Mesenteric fat pad (tissue), 1 donor: ENCODE measurements at places on chromosomes 13 and 19. TPM values are rescaled to one million over a fixed set of nuclear protein-coding genes. Genes with fewer than 3 reads are reported as not detected.

DNA sequence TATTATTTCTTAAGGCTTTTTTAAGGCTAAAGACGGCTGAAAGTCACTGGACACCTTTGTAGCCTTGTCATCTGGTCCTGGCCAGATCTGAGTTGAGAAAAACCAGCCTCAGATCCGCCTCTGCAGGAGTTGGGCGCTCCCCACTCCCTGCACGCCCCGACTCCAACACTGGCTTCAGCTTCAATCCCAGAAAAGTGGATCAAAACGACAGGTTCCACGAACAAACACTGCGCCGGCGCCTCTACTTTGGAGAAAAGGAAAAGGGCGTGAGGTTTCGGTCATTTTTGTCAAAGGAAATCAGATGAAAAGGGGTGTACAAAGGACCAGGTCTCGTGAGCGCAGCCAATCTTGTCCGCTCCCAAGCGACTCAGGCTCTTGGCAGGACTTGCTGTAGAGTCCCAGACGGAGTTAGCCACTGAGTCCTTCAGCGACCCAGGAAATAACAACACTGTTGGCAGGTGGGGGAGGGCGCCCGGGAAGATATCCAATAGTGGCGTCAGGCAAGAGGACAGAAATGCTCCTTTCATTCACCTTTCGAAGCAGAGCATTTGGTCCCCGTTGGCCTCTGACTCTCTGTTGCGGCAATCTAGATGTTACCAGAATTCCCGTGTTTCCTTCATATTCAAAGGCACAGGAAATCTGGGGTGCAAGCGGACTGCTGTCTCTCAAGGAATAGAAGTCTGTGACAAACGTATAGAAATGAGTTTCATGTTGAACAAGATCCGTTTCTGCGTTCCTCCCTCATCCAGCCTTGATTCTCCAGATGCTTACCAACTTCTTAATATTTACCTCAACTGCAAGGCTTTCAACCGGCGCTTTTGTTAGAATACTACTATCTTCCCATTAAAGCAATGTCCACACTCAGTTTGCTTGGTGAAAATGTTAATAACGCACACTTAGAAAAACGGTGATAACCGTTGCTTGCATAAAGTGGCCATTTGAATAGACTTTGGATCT lies 1.8 kb upstream of the CCNA1 start:
- no peak for DNase-seq

DNA sequence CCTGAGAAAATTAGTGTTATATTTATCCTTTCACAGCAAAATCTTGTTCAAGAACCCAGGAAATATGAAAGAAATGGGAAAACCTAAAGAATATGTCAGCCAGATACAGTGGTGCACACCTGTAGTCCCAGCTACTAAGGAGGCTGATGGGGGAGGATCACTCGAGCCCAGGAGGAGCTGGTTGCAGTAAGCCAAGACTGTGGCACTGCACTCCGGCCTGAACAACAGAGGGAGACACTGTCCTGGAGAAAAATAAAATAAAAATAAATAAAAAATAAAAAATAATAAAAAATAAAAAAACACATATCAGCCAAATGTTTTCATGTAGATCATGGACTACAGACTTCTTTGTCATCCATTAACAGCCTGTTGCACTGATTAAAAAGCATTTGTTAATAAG lies 244.8 kb upstream of the KLHL1 start:
- DNase-seq, result no peak

GRCh38 chr13:112487127-112487517 lies 100.8 kb downstream of the TUBGCP3 start:
- no peak for DNase-seq

- no peak for DNase-seq
These were observed 361.9 kb upstream of the GPC6 start for GRCh38 chr13:92864584-92865284.

- DNase-seq, result no peak
These were observed 28.7 kb downstream of the CCDC122 start for GRCh38 chr13:43850873-43851272.

DNA sequence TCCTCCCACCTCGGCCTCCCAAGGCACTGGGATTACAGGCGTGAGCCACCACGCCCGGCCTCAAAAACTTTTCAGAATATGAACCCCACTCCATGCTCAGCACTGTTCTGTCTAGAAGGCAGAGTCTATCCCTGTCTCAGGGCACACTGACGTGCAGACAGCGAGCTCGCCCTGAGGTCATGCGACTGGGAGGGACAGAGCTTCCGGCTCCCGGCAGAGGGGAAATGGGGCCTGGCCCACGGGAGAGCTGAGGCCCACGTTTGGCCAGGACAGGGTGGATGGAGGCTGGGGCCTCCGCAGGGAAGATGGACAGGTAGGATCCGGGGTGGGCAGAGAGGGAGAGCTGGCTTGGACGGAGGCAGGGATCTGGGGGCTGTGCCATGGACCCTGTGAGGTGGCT lies 2.8 kb upstream of the AZU1 start:
- DNase-seq, result no peak

- no peak for DNase-seq
These were observed 138.0 kb downstream of the TNFSF13B start for GRCh38 chr13:108407495-108407894.

DNA sequence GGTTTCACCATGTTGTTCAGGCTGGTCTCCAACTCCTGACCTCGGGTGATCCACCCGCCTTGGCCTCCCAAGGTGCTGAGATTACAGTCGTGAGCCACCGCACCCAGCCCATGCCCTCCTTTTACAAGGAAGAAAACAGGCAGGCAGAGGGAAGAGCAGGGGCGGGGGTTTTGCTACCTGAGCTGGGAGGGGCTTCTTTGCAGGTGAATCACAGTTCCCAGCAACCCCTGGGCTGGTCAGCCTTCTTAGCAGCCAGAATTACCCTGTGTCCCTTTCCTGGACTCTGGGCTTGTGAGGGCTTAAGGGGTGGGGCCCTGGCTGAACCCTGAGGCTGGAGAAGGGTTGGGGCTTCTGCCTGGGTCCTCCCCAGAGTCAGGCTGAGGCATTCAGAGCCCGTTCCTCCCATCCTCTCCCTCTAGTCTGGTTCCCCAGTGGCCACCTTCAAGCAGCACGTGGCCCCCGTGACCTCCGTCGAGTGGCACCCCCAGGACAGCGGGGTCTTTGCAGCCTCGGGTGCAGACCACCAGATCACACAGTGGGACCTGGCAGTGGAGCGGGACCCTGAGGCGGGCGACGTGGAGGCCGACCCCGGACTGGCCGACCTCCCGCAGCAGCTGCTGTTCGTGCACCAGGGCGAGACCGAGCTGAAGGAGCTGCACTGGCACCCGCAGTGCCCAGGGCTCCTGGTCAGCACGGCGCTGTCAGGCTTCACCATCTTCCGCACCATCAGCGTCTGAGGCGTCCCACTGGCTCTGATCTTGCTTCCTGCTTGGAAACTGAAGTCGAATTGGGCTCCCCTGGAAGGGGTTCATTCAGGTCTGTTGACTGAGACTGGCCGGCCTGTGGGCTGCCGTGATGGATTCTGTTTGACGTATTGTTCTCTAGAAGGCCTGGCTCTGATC lies 2.8 kb upstream of the KCNJ14 start:
- no peak for DNase-seq

DNA sequence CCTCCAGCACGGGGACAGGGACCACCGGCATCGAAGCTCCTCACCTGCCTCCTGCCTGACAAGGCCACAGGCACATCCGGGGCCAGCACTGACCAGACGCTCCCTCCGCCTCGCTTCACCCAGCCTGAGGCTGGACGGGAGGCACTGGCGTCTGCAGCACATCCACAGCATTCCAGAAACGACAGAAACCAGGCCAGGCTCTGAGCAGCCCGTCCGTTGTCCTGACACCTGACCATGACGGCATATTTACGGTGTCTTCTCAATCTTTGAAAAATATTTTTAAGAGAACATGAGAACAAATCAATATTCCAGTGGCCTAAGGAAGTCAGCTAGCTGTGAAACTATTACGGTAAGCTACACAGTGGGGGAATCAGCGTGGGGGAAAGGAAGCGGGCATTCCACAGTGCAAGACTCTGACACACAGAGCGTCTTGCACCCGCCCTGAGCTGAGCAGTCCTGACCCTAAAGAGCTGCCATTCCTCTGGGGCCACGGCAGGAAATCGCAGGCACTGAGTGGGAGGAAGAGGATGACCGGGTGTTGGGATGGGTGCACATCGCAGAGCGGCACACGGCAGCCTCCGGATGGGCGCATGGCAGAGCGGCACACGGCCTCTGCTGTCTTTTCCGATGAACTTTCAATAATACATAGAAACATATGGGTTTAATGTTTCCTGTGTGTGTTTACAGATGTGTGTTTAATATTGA lies 26.8 kb downstream of the RASA3 start:
- peak; percentile 81 for DNase-seq

KLHL1 gene
- total RNA-seq, result not detected

TMEM145 gene
- not detected for total RNA-seq

CYP2B6 gene
- total RNA-seq, result not detected

ZNF564 gene
- total RNA-seq, result 7.9 TPM
